ENCODE measurements at places on chromosomes 16 and 17.

GRCh38 chr17:54426296-54426886 lies 474.3 kb upstream of the TOM1L1 start:
- no peak for DNase-seq
- no peaks in the 10 kb centered on the region for H3K27me3 ChIP-seq
- H3K27ac ChIP-seq = no peak overlapping the region
- H3K36me3 ChIP-seq = no peaks in the 10 kb centered on the region
- no peak overlapping the region for H3K4me3 ChIP-seq

GRCh38 chr16:7227229-7227721 lies 105.4 kb upstream of the RBFOX1 start:
- no peaks in the 10 kb centered on the region for H3K27me3 ChIP-seq
- H3K27ac ChIP-seq = no peak overlapping the region
- no peak overlapping the region for H3K4me3 ChIP-seq
- no peak for DNase-seq

GRCh38 chr17:65389426-65389825 lies 172.0 kb downstream of the AXIN2 start:
- peaks cover 66% of the 10 kb centered on the region for H3K27me3 ChIP-seq
- no peak overlapping the region for H3K27ac ChIP-seq
- H3K36me3 ChIP-seq = no peaks in the 10 kb centered on the region
- H3K4me1 ChIP-seq = no peaks in the 10 kb centered on the region

GRCh38 chr16:30041841-30042240 lies 10.8 kb upstream of the TLCD3B start:
- no peak overlapping the region for H3K4me3 ChIP-seq
- no peaks in the 10 kb centered on the region for H3K4me1 ChIP-seq
- H3K27ac ChIP-seq = no peak overlapping the region
- H3K36me3 ChIP-seq = no peaks in the 10 kb centered on the region

- no peaks in the 10 kb centered on the region for H3K27me3 ChIP-seq
- H3K4me3 ChIP-seq = no peak overlapping the region
- DNase-seq = no peak
- H3K27ac ChIP-seq = peak overlapping the region; percentile 51
- H3K4me1 ChIP-seq = peaks cover 17% of the 10 kb centered on the region
- peaks cover 55% of the 10 kb centered on the region for H3K36me3 ChIP-seq
These were observed 16.5 kb downstream of the SNF8 start for GRCh38 chr17:48927978-48928745.

DNA sequence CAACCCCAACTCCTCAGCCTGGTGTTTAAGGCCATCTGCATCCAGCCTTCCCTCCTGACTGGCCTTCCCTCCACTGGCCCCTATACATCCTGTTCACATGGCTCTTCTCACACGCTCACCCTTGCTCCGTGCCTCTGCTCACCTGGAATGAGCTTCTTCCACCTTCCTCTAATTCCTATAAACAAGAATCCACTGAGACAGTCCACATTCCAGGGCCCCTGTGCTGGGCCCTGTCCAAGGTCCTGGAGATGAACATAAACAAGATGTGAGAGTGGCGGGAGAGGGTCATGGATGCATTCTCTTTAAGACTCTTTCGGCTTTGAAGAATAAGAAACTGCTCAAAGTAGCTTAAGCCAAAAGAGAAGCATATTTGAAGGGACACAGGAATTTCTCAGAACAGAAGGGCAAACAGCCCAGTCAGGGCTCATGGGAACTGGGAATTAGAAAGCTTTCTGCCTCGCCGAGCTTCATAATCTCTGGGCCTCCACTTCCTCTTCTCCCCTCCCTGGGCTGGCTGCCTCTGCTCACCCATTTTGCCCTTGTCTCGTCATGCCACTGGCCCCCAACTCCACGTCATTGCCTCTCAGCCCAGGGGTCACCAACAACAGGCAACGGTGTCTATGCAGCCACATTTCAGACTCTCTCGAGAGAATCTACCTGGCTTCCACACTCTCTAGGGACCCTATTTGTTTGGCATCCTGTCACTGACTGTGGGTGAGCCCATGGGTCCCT lies 13.5 kb downstream of the SPPL2C start:
- H3K27me3 ChIP-seq = peaks cover 72% of the 10 kb centered on the region
- H3K4me3 ChIP-seq = no peak overlapping the region
- no peaks in the 10 kb centered on the region for H3K36me3 ChIP-seq
- DNase-seq = no peak

- no peaks in the 10 kb centered on the region for H3K27me3 ChIP-seq
- peaks cover 22% of the 10 kb centered on the region for H3K4me1 ChIP-seq
- H3K36me3 ChIP-seq = peaks cover 20% of the 10 kb centered on the region
- no peak for DNase-seq
These were observed 6.7 kb downstream of the PITPNA start for GRCh38 chr17:1555651-1556471.

GRCh38 chr16:28166394-28167208 lies 45.2 kb downstream of the XPO6 start:
- peaks cover 61% of the 10 kb centered on the region for H3K4me1 ChIP-seq
- DNase-seq = no peak
- H3K36me3 ChIP-seq = peaks cover 49% of the 10 kb centered on the region
- H3K4me3 ChIP-seq = no peak overlapping the region
- H3K27me3 ChIP-seq = no peaks in the 10 kb centered on the region
- H3K27ac ChIP-seq = peak overlapping the region; percentile 83

DNA sequence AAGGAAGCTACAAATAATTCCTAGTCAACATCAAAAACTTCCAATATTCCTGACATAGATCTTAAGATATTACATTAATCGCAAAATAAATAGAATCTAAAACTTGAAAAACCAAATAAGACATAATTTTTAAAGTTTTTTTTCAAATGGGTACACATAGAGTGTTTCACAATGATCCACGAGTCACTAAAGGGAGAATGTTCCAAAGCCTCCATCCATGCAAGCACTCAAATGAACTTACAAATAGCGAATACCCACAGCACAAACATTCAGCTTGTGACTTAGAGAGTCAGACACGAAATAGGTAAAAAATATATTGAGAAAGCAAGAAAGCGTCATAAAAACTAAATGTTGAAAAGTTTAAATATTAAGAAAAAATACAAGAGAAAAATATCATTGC lies 65.7 kb downstream of the CEP112 start:
- no peak overlapping the region for H3K4me3 ChIP-seq
- no peaks in the 10 kb centered on the region for H3K4me1 ChIP-seq
- H3K27me3 ChIP-seq = no peaks in the 10 kb centered on the region
- peaks cover 1% of the 10 kb centered on the region for H3K36me3 ChIP-seq

- peaks cover 59% of the 10 kb centered on the region for H3K4me1 ChIP-seq
- no peaks in the 10 kb centered on the region for H3K27me3 ChIP-seq
- H3K4me3 ChIP-seq = no peak overlapping the region
- no peak for DNase-seq
- peaks cover 20% of the 10 kb centered on the region for H3K36me3 ChIP-seq
- peak overlapping the region; percentile 10 for H3K27ac ChIP-seq
These were observed 8.2 kb downstream of the FAM117A start for GRCh38 chr17:49755663-49756283.

- no peak for DNase-seq
- H3K4me1 ChIP-seq = no peaks in the 10 kb centered on the region
- H3K27me3 ChIP-seq = no peaks in the 10 kb centered on the region
- no peaks in the 10 kb centered on the region for H3K36me3 ChIP-seq
- no peak overlapping the region for H3K4me3 ChIP-seq
These were observed 166.0 kb upstream of the ZFHX3 start for GRCh38 chr16:73213732-73214455.

DNA sequence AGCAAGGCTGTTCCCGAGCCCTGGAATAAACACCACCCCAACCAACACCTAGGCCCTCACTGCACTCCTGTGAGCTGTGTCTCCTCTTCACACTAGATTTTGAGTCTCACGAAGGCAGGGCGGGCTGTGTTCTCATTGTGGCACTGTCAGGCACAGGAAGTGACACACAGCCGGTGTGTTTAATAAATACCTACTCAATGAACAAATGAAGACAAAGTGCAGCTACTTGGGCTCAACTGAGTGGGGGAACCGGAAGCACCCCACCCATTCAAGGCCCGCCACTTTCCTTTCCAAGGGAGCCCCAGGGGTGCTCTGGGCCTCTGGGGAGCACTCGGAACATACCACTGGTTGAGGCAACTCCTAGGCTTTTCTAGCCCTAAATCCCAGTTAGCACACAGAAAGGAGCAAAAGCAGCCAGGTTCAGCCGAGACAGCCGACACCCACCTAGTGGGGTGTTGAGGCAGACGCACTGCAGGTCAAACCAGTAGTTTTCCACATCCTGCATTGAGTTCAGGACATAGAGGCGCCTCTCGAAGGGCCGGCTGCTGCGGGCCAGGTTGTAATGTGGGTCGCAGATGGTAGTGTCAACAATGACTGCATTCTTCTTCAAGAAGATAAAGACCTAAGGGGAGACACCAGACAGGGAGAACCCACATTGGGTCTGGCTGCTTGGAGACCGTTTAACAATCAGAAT lies 57.7 kb downstream of the GTF3C1 start:
- peak overlapping the region; percentile 95 for H3K27ac ChIP-seq
- H3K4me3 ChIP-seq = peak overlapping the region; percentile 48
- H3K27me3 ChIP-seq = no peaks in the 10 kb centered on the region
- no peak for DNase-seq
- peaks cover 52% of the 10 kb centered on the region for H3K36me3 ChIP-seq
- peaks cover 14% of the 10 kb centered on the region for H3K4me1 ChIP-seq

DNA sequence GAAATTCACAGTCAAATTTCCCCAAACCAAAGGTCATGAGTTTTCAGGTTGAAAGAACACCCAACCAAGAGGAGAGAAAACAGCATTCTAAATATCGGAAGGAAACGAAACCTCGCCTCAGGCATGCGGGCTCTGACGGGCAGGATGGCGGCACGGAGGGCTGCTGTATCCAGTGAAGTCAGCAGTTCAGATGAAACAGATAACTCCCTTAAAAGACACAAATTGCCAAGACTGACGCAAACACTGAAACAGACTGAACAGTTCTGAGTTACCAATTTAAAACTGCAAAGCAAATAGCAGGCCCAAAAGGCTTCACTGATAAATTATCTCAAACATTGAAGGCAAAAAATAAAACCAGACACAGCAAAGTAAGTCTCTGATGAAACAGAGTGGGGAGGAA lies 20.6 kb upstream of the CDH15 start:
- no peaks in the 10 kb centered on the region for H3K4me1 ChIP-seq
- H3K4me3 ChIP-seq = no peak overlapping the region
- H3K27me3 ChIP-seq = no peaks in the 10 kb centered on the region
- H3K27ac ChIP-seq = no peak overlapping the region

- H3K27me3 ChIP-seq = no peaks in the 10 kb centered on the region
- H3K4me1 ChIP-seq = peaks cover 6% of the 10 kb centered on the region
- peaks cover 45% of the 10 kb centered on the region for H3K36me3 ChIP-seq
- no peak overlapping the region for H3K27ac ChIP-seq
These were observed 50.2 kb downstream of the PDPK1 start for GRCh38 chr16:2587891-2588565.

- peak overlapping the region; percentile 32 for H3K27ac ChIP-seq
- H3K4me1 ChIP-seq = peaks cover 11% of the 10 kb centered on the region
- no peaks in the 10 kb centered on the region for H3K27me3 ChIP-seq
- H3K4me3 ChIP-seq = no peak overlapping the region
These were observed 6.0 kb downstream of the NDUFAF8 start for GRCh38 chr17:81245024-81245664.

GRCh38 chr16:53755026-53755910 lies 51.3 kb downstream of the FTO start:
- H3K4me3 ChIP-seq = no peak overlapping the region
- no peak overlapping the region for H3K27ac ChIP-seq
- peaks cover 27% of the 10 kb centered on the region for H3K4me1 ChIP-seq
- DNase-seq = no peak
- H3K27me3 ChIP-seq = no peaks in the 10 kb centered on the region

- H3K4me3 ChIP-seq = no peak overlapping the region
- H3K36me3 ChIP-seq = no peaks in the 10 kb centered on the region
- no peak for DNase-seq
These were observed 212.2 kb upstream of the ZNF469 start for GRCh38 chr16:88170528-88170991.

DNA sequence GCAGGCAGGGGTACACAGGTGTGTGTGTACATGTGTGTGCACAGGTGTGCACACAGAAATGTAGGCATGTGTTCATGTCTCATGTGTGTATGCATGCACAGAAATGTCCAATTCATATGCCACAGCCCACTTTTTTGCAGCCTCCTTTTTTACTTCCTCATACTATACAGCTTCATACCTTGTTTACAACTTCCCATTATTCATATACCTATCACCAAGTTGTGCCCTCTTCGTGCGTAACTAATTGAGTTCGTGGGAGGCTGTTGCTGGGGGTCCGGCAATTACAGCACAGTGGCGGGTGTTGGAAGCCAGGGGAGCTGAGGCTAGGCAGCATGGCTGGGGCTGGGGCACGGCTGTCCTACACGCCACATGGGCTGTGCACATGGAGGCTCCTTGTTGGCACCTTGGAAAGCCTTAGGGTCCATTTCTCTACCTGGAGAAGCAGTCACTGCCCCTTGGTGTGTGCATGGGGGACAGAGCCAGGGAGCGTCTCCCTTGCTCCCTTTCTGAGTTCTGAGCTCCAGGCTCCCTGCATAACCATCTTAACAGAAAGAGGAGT lies 266.7 kb downstream of the ENGASE start:
- DNase-seq = no peak
- no peaks in the 10 kb centered on the region for H3K4me1 ChIP-seq
- H3K27ac ChIP-seq = no peak overlapping the region
- H3K4me3 ChIP-seq = no peak overlapping the region
- H3K27me3 ChIP-seq = peaks cover 27% of the 10 kb centered on the region

- no peaks in the 10 kb centered on the region for H3K27me3 ChIP-seq
- DNase-seq = no peak
- peaks cover 15% of the 10 kb centered on the region for H3K36me3 ChIP-seq
These were observed 63.1 kb downstream of the BANP start for GRCh38 chr16:88014252-88014781.

GRCh38 chr17:38550661-38551060 lies 55.1 kb downstream of the SRCIN1 start:
- H3K36me3 ChIP-seq = no peaks in the 10 kb centered on the region
- peaks cover 65% of the 10 kb centered on the region for H3K27me3 ChIP-seq
- H3K4me1 ChIP-seq = no peaks in the 10 kb centered on the region
- no peak for DNase-seq

GRCh38 chr16:89187770-89188392 lies 12.5 kb downstream of the SLC22A31 start:
- no peaks in the 10 kb centered on the region for H3K4me1 ChIP-seq
- peaks cover 29% of the 10 kb centered on the region for H3K36me3 ChIP-seq
- H3K4me3 ChIP-seq = peak overlapping the region; percentile 44
- H3K27ac ChIP-seq = peak overlapping the region; percentile 92
- H3K27me3 ChIP-seq = no peaks in the 10 kb centered on the region

- peaks cover 1% of the 10 kb centered on the region for H3K36me3 ChIP-seq
- H3K27me3 ChIP-seq = peaks cover 8% of the 10 kb centered on the region
- no peak overlapping the region for H3K4me3 ChIP-seq
- no peaks in the 10 kb centered on the region for H3K4me1 ChIP-seq
These were observed 587.9 kb downstream of the CDH13 start for GRCh38 chr16:83214671-83215070.

GRCh38 chr16:140175-140857 lies 1.8 kb upstream of the NPRL3 start:
- H3K36me3 ChIP-seq = peaks cover 14% of the 10 kb centered on the region
- peaks cover 7% of the 10 kb centered on the region for H3K4me1 ChIP-seq
- H3K4me3 ChIP-seq = peak overlapping the region; percentile 40
- DNase-seq = no peak
- H3K27ac ChIP-seq = no peak overlapping the region

GRCh38 chr16:87311387-87311786 lies 5.8 kb downstream of the C16orf95 start:
- no peak overlapping the region for H3K27ac ChIP-seq
- H3K36me3 ChIP-seq = no peaks in the 10 kb centered on the region
- DNase-seq = no peak
- no peaks in the 10 kb centered on the region for H3K4me1 ChIP-seq
